ENCODE measurements at places on chromosomes 5 and 9.

DNA sequence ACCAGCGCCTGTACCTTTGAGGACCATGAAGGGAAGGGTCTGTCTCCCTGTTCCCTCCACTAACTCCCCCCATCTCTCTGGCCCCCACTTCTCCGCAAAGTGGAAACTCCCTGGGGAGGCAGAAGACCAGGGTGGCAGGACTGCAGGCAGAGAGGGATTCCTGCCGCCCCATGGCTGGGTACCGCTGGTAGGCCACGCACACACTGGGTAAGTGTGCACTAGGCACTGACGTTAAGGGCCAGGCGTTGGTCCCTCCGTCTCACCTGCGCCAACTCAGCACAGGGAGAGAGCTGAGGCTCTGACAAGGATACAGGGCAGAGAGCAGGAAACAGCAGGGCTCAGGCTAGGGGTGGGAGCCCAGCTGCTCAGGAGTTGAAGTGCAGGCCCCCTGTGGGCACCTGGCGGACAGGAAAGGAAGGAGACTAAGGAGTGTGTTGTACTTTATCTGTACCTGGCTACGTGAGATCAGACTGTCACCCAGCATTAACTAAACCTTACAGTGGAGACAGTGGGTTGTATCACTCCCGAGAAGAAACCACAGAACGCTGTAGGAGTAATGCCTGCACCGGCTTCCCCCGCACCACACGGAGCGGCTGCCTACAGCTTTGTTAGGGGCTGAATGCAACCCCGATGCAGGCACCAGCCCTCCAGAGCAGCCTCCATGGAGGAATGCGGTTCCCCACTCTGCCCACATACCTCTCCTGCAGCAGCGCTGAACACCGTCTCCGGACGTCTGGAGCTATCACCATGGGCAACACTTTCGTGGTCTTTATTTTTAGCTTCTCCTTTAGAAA is 34.2 kb upstream of the CLPTM1L start:
- no peak for DNase-seq

DNA sequence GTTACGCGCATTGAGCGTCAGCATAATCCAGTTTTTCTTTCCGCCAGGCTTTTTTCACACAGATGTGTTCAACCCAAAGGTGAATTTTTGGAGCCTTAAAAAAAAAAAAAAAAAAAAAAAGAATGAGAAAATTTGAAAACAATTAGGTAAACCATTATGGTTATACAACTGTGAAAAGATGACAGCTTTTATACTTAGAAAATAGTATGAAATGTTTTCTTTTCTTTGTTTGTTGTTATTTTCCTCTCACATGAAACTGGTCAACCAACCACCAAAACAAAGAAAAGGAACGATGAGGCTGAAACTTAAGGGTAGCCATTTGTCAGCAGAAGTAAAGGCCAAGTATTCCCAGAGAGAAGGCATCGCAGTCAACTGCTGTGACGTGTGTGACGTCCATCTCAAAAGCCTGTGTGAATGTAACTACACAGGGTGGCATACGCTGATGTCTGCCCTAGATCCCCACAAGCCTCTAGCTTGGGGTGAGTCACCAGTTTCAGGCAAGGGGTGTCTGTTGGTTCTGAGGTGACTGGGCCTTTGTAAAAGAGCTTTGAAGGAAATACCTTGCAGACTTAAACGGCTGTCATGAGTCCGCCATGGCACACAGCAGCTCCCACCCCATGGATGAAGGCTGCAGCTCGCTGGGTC is 182.9 kb downstream of the AOPEP start:
- DNase-seq = no peak

DNA sequence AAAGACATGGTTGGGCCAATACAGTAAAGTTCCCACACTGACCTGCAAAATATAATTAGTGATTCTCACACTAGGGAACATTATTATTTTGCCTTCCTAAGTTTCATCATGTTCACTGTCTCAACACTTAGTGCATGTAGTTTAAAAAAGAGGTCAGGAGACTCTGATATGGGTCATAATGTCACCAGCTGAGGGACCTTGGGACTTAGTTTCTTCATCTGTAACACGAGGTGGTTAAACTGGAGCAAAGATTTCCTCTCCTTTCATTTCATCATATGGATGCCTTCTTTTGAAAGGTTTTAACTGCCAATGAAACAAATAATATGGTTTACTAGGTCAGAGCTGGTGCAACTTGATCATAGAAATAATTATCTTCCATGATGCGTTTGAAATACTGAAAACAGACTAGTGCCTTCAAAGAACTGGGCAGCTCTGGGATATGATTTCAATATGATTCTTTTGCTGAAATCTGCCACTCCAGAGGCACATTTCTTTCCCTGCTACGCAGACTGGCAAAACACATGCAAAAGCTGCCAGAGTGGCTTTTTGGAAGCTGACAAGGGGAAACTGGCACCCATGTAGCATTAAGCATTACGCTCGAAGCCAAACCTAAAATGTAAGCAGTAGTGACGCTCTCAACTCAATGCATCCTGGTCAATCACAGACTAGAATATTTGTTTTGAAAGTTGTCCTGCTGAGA is 20.8 kb downstream of the RETREG1 start:
- DNase-seq = no peak

DNA sequence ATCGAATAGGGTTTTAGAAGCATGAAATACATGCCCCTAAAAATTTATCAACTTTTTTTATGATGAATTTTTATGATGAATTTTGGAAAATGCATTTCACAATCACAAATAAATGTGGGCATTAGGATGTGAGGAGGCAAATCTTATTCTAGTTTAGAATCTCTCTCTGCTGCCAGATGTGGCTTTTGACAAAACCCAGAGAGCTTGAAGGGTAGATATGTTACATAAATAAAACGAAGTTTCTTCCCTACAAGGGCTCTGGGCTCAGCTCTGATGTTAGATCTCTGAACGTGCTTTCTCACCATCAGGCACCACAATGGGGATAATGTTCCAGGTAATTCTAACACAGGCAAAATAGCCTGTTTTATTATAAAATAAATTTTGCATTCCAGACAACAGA is 102.3 kb upstream of the ADAMTSL1 start:
- DNase-seq = no peak

DNA sequence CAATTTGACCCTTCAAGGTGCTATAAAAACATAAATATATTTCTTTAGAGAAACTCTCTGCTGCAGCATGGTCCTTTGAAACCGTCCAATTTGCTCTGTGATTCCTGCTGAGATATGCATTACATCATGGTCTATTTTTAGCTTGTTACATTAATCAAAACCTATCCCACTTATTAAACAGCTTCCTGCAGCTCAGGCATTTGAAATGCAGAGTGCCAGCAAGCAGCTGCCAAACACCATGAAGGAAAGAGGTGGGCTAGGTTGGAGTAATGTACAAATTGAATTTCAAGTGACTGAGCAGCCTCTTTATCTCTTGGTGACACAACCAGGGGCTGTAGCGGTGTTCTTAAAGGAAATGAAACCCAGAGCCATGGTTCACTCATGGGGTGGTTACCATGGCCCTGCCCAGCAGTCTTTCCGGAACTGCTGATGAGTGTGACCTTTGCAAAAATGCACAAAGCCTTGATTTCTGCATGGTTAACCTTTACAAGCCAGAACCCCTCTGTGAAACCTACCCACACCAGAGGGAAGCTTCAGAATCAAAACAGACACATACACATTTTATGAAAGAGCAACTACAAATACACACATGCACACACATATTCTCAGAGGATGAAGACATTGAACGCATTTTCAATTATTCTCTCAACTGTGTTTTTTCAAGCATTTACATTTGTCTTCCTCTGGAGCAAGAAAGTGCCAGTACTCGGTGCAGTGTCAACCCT is 155.8 kb upstream of the ZNF608 start:
- DNase-seq = no peak

DNA sequence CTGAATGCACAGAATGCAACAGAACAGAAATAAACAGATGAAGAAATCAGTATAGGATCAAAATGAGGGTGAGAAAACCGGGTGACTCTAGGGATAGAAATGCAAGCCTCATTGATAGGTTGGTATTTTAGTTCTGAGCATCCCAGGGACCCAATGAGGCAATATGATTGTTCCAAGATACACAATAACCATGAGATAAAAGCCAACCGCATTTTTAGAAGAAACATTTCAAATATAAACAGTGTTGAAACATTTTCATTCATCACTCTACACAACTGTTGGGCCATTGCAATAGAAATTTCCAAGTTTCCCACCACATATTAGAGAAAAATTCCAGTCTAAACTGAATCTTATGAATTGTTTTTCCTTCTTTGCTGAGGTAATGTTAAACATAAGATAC is 452.3 kb upstream of the PTGER4 start:
- no peak for DNase-seq

- DNase-seq = no peak
Measured at GRCh38 chr5:98750693-98751092, 22.8 kb upstream of the RGMB start.

GRCh38 chr5:155772009-155772662 is 554.8 kb upstream of the SGCD start:
- no peak for DNase-seq

DNA sequence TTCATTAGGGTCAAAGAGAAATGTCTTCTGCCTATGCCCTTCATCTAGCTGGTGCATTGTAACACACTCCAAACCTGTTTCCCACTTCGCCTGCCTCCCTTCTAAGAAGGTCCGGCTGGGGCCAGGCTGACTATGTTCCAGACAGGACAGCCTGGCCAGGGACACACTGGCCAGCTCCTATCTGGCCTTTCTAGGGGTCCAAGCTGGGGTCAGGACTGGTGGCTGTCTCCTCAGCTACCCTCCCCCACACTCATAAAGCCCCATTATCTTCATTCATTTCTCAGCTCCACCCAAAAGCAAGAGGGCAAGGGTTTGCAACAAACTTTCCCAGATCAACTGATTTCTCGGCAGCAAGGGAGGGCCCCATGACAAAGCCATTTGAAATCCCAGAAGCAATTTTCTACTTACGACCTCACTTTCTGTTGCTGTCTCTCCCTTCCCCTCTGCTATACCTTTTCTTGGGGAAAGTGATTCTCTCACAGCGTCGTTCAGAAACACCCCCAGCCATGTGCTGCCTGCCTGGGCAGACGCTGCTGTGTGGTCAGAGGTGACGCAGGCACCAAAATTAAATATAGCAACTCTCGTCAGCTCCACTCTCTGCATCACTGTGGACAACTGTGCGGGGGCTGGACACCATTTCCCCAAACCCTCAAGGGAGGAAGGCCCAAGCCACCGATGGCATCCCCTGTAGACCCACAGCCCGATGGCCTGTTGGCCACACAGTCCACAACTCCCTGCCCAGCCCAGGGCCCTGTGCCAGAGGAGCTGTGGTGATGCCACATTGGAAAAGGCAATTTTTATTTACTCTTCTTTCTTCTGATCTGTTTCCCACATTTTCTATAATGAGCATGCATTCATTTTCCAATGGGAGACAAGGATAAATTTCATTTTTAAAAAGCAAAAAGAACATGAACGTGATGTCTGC is 6.1 kb downstream of the IL13 start:
- no peak for DNase-seq

GRCh38 chr5:177553671-177554429 is 513 bp downstream of the FAM193B start:
- no peak for DNase-seq

GRCh38 chr9:129757045-129757444 is 4.2 kb upstream of the PTGES start:
- no peak for DNase-seq

DNA sequence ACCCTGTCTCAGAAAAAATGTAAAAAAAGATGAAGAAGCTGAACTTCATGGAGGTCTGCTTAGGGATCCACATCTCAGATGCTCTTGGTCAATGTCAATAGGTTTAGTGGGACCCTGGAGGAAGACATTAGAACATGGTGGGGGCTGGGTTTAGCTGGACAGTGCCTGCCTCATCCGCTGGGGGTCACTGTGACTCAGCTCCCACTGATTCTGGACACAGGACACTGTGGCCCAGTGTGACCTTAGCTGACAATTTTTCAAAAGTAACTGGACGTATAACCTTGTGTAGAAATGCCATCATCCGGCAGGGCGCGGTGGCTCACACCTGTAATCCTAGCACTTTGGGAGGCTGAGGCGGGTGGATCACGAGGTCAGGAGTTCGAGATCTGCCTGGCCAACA is 7.3 kb upstream of the HNRNPAB start:
- DNase-seq = no peak

DNA sequence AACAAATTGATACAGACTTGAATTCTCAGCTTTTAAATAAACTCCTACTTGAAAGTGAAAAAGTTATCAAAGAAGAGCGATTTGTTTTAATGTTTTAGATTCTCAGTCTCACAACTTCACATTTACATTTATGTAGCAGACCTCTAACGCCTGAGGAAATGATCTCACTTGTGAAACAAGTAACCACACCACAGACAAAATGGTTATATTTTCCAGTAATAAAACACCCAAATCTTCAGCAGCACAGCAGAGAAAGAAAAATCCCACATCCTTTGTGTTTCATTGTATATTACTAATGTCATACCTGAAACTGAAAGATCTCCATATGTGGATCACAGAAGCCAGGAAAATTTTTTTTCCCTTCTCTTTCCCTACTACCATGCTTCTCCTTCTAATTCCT is 29.8 kb upstream of the GZMA start:
- no peak for DNase-seq
